ENCODE measurements at places on chromosomes 3 and 15. TPM values are rescaled to one million over a fixed set of nuclear protein-coding genes. Genes with fewer than 3 reads are reported as not detected.
A peak's percentile ranks its signal among the peaks of the same experiment; 100 is the strongest.

DNA sequence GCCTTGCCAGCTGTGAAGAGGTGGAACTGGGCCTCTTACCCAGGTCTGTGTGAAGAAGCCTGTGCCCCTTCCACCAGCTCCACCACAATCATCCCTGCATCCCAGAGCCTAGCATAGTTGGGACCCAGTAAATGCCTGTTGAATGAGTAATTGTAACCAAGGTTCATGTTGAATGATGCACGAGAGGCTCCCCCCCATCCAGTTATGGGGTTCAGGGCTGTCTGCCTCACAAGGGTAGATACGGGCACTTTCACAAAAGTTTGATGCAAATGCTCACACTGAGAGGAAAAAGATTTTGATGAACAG is 29.5 kb upstream of the TSEN2 start:
- no peak overlapping the region for H3K4me3 ChIP-seq
- H3K4me1 ChIP-seq, result peaks cover 4% of the 10 kb centered on the region
- H3K27ac ChIP-seq, result no peak overlapping the region
- DNase-seq, result no peak
- no peaks in the 10 kb centered on the region for H3K36me3 ChIP-seq

- peaks cover 51% of the 10 kb centered on the region for H3K4me1 ChIP-seq
- DNase-seq, result no peak
- peak overlapping the region; percentile 15 for H3K4me3 ChIP-seq
- peak overlapping the region; percentile 64 for H3K27ac ChIP-seq
- H3K36me3 ChIP-seq, result peaks cover 15% of the 10 kb centered on the region
- no peaks in the 10 kb centered on the region for H3K27me3 ChIP-seq
These were observed 33.1 kb upstream of the SEMA3F start for GRCh38 chr3:50122071-50122470.

DNA sequence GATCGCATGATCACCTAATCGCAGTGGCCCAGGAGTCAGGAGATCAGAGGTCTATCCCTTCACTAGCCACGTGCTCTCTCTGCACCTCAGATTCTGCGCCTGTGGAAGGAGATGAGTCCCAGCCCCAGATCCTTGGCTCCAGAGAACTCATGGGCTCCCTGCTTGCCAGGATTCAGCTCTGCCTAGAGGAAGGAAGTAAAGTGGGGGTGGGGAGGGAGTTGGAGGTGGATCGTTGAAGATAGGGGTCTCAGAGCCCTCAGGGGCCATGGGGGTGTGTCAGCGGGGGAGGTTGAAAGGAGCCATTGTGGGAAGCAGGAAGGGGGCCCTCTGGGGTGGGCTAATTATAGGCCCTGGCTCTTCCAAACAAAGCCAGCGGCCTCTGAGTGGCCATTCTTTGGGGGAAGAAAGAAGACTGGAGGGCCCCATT is 11.3 kb upstream of the STRA6 start:
- H3K27me3 ChIP-seq, result no peaks in the 10 kb centered on the region
- peaks cover 42% of the 10 kb centered on the region for H3K4me1 ChIP-seq
- no peak for DNase-seq
- no peaks in the 10 kb centered on the region for H3K36me3 ChIP-seq

- H3K27ac ChIP-seq, result no peak overlapping the region
- H3K36me3 ChIP-seq, result peaks cover 8% of the 10 kb centered on the region
- H3K4me3 ChIP-seq, result no peak overlapping the region
- H3K4me1 ChIP-seq, result peaks cover 48% of the 10 kb centered on the region
- no peak for DNase-seq
These were observed 259.2 kb downstream of the MEIS2 start for GRCh38 chr15:36841193-36841592.

DNA sequence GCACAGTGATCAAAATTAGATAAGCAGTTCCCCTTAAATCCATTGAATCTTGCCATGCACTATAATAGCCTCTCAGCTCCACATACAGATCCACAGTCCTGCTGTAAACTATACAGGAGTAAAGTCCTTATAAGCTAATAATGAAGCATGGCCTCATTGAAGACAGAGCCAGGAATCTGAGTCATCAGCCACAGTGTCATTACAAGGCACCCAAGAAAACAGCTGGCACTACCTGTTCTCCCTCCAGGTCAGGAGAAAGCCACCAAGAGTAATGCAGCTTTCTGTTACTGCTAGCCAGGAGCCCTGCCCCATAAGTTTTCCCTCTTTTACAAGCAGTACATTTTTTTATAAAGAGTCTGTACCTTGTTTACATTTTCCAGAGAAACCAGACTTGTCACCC is 27.3 kb downstream of the WDR49 start:
- no peak overlapping the region for H3K4me3 ChIP-seq
- DNase-seq, result no peak
- H3K27ac ChIP-seq, result no peak overlapping the region
- no peaks in the 10 kb centered on the region for H3K4me1 ChIP-seq
- no peaks in the 10 kb centered on the region for H3K36me3 ChIP-seq
- peaks cover 2% of the 10 kb centered on the region for H3K27me3 ChIP-seq

GRCh38 chr15:75063889-75064288 is 40.5 kb downstream of the PPCDC start:
- no peak for DNase-seq
- H3K4me3 ChIP-seq, result no peak overlapping the region
- no peaks in the 10 kb centered on the region for H3K27me3 ChIP-seq
- no peak overlapping the region for H3K27ac ChIP-seq

- no peak overlapping the region for H3K4me3 ChIP-seq
- no peaks in the 10 kb centered on the region for H3K27me3 ChIP-seq
- peaks cover 37% of the 10 kb centered on the region for H3K36me3 ChIP-seq
- H3K27ac ChIP-seq, result peak overlapping the region; percentile 15
These were observed 139.1 kb downstream of the CBLB start for GRCh38 chr3:105729667-105730066.

GRCh38 chr3:52848617-52849016 is 13.8 kb upstream of the MUSTN1 start:
- H3K4me1 ChIP-seq, result no peaks in the 10 kb centered on the region
- H3K27me3 ChIP-seq, result no peaks in the 10 kb centered on the region
- H3K36me3 ChIP-seq, result peaks cover 10% of the 10 kb centered on the region
- no peak for DNase-seq
- H3K4me3 ChIP-seq, result no peak overlapping the region
- no peak overlapping the region for H3K27ac ChIP-seq

GRCh38 chr3:14405360-14406238 is 3.2 kb downstream of the SLC6A6 start:
- peaks cover 24% of the 10 kb centered on the region for H3K4me1 ChIP-seq
- H3K27ac ChIP-seq, result no peak overlapping the region
- no peak for DNase-seq
- no peaks in the 10 kb centered on the region for H3K36me3 ChIP-seq

DNA sequence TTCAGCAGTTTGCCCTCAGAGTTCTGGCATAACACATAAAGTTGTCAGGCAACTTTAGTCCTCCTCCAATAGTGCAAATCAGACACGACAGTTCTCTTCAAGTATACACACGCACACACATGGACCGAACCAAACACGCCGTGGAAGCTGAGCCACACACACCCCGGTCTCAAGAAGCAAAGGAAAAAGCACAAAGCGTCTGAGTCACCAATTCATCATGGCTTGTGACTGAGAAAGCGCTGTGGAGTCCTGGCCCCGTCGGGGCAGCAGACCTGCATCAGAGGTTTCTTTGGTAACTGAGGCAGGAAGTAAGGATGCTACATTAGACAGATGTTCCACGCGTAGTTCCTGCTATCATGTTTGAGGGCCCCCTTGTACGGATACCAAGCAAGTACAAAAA is 85.7 kb downstream of the VGLL4 start:
- H3K4me1 ChIP-seq, result peaks cover 44% of the 10 kb centered on the region
- H3K27ac ChIP-seq, result peak overlapping the region; percentile 70
- no peak for DNase-seq
- H3K36me3 ChIP-seq, result peaks cover 8% of the 10 kb centered on the region
- H3K27me3 ChIP-seq, result no peaks in the 10 kb centered on the region
- no peak overlapping the region for H3K4me3 ChIP-seq

GRCh38 chr3:43010638-43011037 is 31.5 kb downstream of the GASK1A start:
- no peaks in the 10 kb centered on the region for H3K36me3 ChIP-seq
- H3K27me3 ChIP-seq, result peaks cover 22% of the 10 kb centered on the region
- H3K4me3 ChIP-seq, result no peak overlapping the region
- H3K27ac ChIP-seq, result no peak overlapping the region
- no peak for DNase-seq

DNA sequence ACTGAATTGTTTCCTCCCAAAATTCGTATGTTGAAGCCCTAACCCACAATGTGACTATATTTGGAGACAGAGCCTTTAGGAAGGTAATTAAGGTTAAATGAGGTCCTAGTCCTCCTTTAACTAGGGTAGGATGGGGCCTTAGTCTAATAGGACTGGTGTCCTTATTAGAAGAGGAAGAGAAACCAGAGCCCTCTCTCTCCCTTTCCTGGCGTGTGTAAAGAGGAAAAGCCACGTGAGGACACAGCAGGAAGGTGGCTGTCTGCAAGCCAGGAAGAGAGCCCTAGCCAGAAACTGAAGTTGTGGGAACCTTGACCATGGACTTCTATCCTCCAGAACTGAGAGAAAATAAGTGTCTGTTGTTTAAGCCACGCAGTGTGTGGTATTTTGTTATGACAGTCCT is 94.3 kb downstream of the OXNAD1 start:
- H3K36me3 ChIP-seq, result no peaks in the 10 kb centered on the region
- H3K4me3 ChIP-seq, result no peak overlapping the region
- no peak for DNase-seq
- H3K27me3 ChIP-seq, result no peaks in the 10 kb centered on the region
- H3K4me1 ChIP-seq, result peaks cover 11% of the 10 kb centered on the region

DNA sequence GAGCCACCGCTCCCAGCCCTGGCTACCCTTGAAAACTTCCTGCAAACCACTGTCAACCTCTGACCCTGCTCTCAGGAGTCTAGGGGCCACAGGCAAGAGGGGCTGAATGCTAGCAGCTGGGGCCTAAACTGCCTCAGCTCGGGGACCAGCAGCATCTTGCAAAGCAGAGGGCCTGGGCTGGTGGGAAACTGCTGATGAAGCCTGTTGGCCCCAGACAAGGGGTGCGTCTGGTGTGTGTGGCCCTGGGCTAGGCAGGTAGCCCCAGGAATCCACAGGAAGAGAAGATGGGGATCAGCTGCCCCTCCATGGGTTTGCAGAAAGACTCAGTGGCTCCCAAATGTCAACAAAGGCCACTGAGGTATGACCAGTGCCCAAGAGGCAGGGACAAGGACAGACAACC is 8.2 kb upstream of the POLG start:
- peaks cover 72% of the 10 kb centered on the region for H3K27me3 ChIP-seq
- no peaks in the 10 kb centered on the region for H3K4me1 ChIP-seq
- no peak overlapping the region for H3K27ac ChIP-seq
- no peak overlapping the region for H3K4me3 ChIP-seq
- no peak for DNase-seq
- H3K36me3 ChIP-seq, result no peaks in the 10 kb centered on the region

GRCh38 chr15:70264738-70265465 is 167.2 kb upstream of the TLE3 start:
- H3K4me1 ChIP-seq, result peaks cover 68% of the 10 kb centered on the region
- DNase-seq, result no peak
- no peak overlapping the region for H3K4me3 ChIP-seq

- peak overlapping the region; percentile 4 for H3K27ac ChIP-seq
- no peak for DNase-seq
These were observed 94.3 kb upstream of the GADL1 start for GRCh38 chr3:30988769-30989168.

GRCh38 chr15:69031013-69032001 is 16.8 kb downstream of the NOX5 start:
- H3K27ac ChIP-seq, result no peak overlapping the region
- no peaks in the 10 kb centered on the region for H3K36me3 ChIP-seq
- peak; percentile 48 for DNase-seq
- H3K27me3 ChIP-seq, result peaks cover 6% of the 10 kb centered on the region
- H3K4me3 ChIP-seq, result peak overlapping the region; percentile 62

DNA sequence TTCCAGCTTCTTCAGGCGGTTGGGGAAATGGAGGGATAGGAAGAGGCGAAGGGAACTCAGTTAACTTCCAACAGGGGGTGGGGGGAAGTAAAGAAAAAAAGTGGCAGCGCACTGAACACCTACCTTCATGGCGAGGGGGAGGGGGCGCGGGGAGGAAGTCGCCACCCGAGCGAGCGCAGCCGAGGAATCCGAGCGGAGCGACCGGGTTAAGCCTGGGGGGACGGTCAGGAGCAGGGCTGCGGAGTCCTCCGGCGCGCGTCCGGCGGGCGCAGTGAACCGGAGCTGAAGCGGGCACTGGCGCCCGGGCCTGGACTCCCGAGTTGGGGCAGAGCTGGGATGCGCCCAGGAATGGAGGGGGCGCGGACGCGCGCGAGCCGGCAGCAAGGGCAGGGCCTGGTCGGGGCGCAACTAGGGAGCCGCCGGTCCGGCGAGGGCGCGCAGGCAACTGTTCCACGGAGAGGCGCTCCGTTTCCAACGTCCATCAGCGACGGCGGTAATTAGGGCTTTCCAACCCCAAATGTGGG is at the start of gene WNT5A:
WNT5A (minus strand) TSS at position 450 of the 524 bp plus-strand sequence; CDS start at position 129, 321 bp downstream.
- peak within 1 kb of the TSS; percentile 97 for H3K4me3 ChIP-seq
- DNase-seq, result peak; percentile 62
- peak within 1 kb of the TSS; percentile 97 for H3K27ac ChIP-seq
- no peaks in the 10 kb centered on the region for H3K36me3 ChIP-seq

DNA sequence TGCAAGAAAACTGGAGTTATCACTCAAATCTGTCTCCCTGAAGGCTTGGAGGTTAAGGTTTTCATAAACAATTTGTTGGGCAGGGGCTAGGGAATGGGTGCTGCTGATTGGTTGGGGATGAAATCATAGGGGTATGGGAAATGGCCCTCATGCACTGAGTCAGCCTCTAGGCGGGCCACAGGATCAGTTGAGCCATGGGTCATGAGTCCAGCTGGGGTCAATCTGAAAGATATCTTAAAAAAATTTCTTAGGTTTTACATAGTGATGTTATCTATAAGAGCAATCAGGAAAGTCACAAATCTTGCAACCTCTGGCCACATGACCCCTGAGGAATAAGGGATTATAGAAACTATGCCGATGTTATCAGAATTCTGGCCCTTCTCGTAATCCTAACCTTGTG is 491.7 kb downstream of the ZIC1 start:
- H3K27me3 ChIP-seq, result no peaks in the 10 kb centered on the region
- H3K36me3 ChIP-seq, result no peaks in the 10 kb centered on the region
- no peaks in the 10 kb centered on the region for H3K4me1 ChIP-seq

- peaks cover 2% of the 10 kb centered on the region for H3K27me3 ChIP-seq
- H3K27ac ChIP-seq, result no peak overlapping the region
- H3K4me3 ChIP-seq, result no peak overlapping the region
These were observed 33.3 kb downstream of the RYR3 start for GRCh38 chr15:33344111-33344510.

The UQCC5 gene
- 13.0 TPM for total RNA-seq

The LMCD1 gene
- total RNA-seq, result 22.4 TPM

The MED12L gene
- total RNA-seq, result 13.5 TPM

The ECE2 gene
- total RNA-seq, result not detected

The CLDN18 gene
- total RNA-seq, result not detected

The ENTPD3 gene
- 0.72 TPM for total RNA-seq

The ANAPC13 gene
- 63.0 TPM for total RNA-seq

The P2RY12 gene
- total RNA-seq, result not detected

The APOD gene
- total RNA-seq, result 1.2 TPM

The CHST13 gene
- not detected for total RNA-seq

The BCHE gene
- 6.4 TPM for total RNA-seq

The FBXL22 gene
- total RNA-seq, result 0.63 TPM

The CYP11A1 gene
- 5.2 TPM for total RNA-seq

The SECISBP2L gene
- 64.2 TPM for total RNA-seq

The COMMD4 gene
- total RNA-seq, result 70.5 TPM

Measured in mesothelial cell of epicardium (in vitro differentiated cells).